ENCODE measurements at places on chromosomes 3 and 15.

DNA sequence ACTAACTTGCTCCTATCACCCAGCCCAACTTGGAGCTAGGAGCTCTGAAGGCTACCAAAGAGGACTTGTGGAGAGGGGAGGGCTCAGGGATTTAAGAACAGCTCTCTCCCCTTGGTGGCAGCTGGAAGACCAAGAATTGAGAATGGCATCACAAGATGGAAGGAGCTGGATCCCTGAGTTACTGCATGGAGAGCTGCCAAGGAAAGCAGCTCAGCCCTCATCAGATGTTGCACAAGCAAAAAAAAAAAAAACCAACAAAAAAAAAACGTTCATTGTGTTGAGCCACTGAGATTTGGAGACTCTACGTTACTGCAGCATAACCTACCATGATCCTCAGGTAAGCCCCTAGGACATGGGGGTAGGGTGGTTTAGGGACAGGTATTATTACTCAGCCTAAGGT lies 41.0 kb downstream of the ITGB5 start:
- no peak for DNase-seq

GRCh38 chr15:68897016-68897415 lies 33.3 kb upstream of the SPESP1 start:
- DNase-seq: no peak

DNA sequence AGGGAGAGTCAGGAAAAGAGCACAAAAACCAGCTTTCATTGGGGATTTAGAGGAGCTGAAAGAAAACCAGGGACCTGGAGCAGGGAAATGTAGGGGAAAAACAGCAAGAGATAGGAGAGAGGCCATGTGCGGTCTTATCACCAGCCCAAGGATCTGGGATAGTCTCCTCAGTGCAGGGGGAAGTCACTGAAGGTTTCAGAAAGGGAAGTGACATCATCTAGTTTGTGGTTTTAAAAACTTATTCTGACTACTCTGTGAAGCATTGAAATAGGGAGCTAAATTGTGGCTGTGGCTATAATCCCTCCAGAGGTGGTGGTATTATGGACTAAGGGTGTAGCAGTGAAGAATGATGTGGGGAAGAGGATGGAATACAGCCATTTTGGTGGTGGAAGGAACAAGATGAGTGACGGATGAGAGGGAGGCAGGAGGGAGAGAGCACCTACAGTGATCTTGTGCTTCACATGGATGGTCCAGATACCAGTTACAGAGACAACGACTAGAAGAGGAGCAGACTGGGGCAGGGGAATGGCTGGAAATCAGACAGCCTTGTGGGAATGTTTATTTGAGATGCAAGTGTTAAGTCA lies 72.7 kb downstream of the HMG20A start:
- no peak for DNase-seq

GRCh38 chr3:9158865-9159630 lies 90.4 kb downstream of the SRGAP3 start:
- DNase-seq: no peak

DNA sequence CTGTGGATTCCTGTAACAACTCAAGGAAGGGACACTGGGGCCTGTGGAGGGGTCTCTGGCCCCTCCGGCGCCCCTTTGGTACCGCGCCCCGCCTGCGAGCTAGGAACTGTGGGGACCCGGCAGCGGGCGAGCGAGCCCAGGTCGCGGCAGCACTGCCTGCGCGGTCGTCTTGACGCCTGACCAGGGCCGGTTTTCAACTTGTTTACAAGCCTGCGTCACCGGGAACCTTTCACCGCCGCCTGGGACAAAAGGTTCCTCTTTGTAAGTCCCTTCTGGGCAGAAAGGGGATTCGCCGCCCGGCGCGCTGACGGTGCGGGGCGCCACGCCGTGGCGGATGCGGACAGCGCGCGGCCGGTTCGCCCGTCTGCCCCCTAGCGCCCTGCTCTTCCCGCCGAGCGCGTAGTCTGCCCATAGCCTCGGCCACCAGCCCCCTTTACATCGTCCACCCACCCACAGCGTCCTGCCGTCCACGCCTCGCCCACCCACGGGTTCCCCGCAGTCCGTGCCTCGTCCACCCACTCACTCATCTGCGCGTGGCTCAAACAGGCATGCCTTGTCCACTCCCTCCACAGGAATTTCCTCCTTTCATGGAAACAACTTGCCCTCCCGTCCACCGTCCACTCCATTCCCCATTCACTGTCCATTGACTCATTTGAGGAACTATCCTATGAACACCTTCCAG lies 5.5 kb upstream of the CFAP100 start:
- DNase-seq: peak; percentile 93

DNA sequence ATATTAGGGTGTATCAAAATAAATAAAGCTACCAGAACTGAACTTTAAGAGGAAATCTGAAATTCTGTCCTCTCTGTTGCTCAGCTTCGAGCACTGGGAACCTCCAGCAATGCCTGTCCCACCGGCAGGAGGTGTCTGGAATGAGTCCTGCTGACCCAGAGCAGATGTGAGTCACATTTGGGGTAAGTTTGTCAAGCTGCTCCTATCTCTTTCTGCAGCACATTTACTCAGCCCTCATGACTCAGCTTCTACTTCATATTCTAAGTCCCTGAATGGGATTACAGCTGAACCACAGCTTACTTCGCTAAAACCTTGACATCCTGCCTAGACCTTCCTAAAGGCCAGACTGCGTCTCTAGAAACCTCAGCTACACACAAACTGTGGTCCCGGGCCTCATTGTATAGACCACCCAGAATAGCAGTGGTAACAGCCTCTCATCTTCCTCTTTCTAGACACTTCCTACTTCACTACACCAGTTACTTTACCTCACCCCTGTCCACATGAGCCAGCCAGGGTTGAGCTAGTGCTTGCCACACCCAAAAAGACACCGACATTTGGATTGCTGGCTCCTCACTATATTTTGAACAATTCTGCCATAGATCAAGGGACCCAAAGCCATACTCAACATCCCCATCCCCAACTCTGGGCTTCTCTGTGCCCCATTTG lies 109.6 kb upstream of the TMCO5A start:
- no peak for DNase-seq

- no peak for DNase-seq
Observed at GRCh38 chr3:195203606-195204005, 67.4 kb downstream of the XXYLT1 start.

DNA sequence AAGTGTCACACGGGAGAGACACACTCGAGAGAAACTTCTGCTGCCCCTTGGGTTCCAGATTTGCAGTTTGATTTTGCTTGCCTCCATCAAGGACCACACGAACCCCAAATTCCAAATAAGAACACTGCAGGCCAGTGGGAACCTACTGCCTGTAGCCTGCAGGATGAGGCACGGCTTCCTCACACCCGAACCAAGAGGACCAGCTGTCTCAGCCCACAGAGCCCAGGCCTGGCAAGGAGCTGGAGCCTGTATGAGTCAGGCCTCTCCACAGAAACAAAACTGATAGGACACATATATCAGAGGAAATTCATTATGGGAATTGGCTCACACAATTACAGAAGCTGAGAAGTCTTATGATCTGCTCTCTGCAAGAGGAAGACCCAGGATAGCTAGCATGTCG lies 188.1 kb upstream of the NSMCE3 start:
- no peak for DNase-seq
